ENCODE measurements at places on chromosomes 3 and 15.

DNA sequence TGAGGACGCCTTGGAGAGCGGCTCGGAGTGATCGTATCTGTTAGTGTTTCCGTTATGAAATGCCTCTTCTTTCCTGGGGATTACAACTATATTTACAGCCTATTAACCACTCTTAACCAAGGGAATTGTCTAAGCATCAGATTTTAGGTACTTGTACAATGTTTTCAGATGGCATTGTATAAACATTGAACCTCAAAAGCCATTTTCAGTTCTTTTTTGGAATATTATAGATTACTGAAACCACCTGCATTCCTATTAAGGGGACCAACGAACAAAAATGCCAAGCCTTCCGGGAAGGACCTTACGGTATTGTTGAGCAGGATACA, 1.1 kb downstream of the NEO1 start:
- DNase-seq, result no peak

DNA sequence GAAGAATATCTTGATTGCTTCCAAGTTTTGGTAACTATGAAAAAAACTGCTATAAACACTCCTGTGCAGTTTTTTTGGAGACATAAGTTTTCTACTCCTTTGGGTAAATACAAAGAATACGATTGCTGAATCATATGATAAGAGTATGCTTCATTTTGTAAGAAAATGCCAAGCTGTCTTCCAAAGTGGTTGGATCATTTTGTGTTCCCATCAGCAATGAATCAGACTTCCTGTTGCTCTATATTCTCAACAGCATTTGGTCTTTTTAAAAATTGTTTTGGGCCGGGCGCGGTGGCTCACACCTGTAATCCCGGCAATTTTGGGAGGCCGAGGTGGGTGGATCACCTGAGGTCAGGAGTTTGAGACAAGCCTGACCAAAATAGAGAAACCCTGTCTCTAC, 14.5 kb downstream of the BTD start:
- DNase-seq, result no peak

GRCh38 chr3:13120928-13121552, 47.8 kb upstream of the IQSEC1 start:
- DNase-seq, result no peak

DNA sequence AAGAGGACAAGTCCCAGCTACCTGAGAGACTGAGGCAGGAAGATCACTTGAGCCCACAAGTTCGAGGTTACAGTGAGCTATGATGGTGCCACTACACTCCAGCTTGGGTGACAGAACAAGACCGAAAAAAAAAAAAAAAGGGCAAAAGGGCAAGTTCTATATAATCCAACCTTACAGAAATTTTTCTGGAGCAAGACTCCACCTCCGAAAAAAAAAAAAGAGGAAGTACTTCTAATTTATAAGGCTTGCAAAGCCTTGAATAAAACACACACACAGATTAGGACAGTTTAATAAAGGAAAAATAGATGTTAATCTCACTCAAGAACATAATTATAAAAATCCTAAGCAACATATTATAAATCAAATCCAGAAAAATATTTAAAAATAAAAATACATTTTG, 14.4 kb upstream of the XYLB start:
- DNase-seq, result no peak

GRCh38 chr3:13112521-13113345, 39.5 kb upstream of the IQSEC1 start:
- no peak for DNase-seq

- no peak for DNase-seq
Observed at GRCh38 chr3:141229132-141229531, 2.5 kb upstream of the PXYLP1 start.

DNA sequence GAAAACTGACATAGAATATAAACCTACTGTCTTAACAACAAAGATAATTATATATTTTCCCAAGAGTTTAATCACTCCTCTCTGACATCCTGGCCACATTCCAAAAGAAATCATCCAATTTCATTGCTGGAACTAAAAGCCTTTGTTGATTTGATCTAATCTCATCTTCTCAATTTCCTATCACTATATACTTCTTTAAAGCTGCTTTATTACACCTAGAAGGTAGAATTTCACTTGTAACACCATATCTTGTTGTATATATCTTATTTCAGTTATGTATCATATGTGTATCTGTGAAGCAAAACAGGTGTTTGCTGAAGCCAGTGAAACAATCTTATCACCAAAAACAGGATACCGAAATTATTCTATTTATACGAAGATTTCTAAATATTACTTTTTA, 740.2 kb downstream of the ROBO1 start:
- DNase-seq, result no peak

GRCh38 chr3:106458952-106459351, 590.1 kb upstream of the CBLB start:
- no peak for DNase-seq

GRCh38 chr3:34319881-34320280, 521.5 kb downstream of the PDCD6IP start:
- no peak for DNase-seq

Measured in stromal cell of bone marrow (primary cell).